CD8-positive, alpha-beta memory T cell (primary cell): ENCODE measurements at places on chromosomes 11 and 22. TPM values are rescaled to one million over a fixed set of nuclear protein-coding genes. Genes with fewer than 3 reads are reported as not detected.

IGLL1 gene
- total RNA-seq, result not detected

NRIP3 gene
- total RNA-seq, result 2.2 TPM

- no peaks in the 10 kb centered on the region for H3K4me1 ChIP-seq
- H3K36me3 ChIP-seq, result no peaks in the 10 kb centered on the region
- no peak overlapping the region for H3K4me3 ChIP-seq
- DNase-seq, result no peak
- H3K27me3 ChIP-seq, result no peaks in the 10 kb centered on the region
These were observed 48.4 kb downstream of the INSC start for GRCh38 chr11:15163136-15163535.

DNA sequence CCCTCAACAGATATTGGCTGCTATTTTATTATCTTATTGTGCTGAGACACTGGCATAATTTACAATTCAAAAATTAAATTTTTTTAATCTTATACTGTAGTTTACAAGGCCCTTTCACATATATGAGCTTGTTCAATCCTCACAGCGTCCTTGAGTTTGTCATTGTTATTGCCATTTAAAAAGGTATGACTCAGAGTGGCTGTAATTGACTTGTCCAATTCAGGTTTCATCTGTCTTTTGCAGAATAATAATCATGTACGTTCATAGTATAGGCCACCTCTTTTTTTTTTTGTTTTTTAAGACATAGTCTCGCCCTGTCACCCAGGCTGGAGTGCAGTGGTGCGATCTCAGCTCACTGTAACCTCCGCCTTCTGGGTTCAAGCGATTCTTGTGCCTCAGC, 11.5 kb downstream of the PTPRJ start:
- no peak overlapping the region for H3K4me3 ChIP-seq
- DNase-seq, result no peak
- no peaks in the 10 kb centered on the region for H3K36me3 ChIP-seq
- H3K27me3 ChIP-seq, result no peaks in the 10 kb centered on the region
- no peak overlapping the region for H3K27ac ChIP-seq

GRCh38 chr11:20612416-20612815, 13.0 kb downstream of the SLC6A5 start:
- H3K4me3 ChIP-seq, result no peak overlapping the region
- DNase-seq, result no peak
- H3K27me3 ChIP-seq, result peaks cover 9% of the 10 kb centered on the region

- no peak for DNase-seq
- no peak within 1 kb of the TSS for H3K4me3 ChIP-seq
- H3K4me1 ChIP-seq, result no peaks in the 10 kb centered on the region
- no peaks in the 10 kb centered on the region for H3K27me3 ChIP-seq
These were observed at the start of gene SLCO2B1 for GRCh38 chr11:75150879-75151278. Gene SLCO2B1 (plus strand): TSS chr11:75151107. CDS start chr11:75151382, 275 bp downstream.

DNA sequence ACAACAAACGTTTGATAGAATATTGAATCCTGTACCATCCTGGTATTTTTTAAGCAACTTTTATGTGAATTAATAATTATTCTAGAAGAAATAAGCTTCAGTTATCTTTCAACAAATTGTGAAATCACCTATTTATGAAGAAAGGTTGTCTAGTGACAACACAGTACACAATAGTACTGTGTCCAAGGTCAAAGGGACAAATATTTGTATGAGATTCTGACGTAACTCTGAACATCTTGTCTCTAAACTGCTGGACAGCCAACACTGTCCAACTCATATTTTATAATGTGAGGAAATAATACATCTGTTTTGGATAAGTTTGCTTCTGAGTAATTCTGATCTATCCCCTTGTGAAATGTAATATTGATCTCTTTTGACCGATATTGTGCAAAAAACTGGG, 18.9 kb downstream of the CASP5 start:
- no peaks in the 10 kb centered on the region for H3K4me1 ChIP-seq
- DNase-seq, result no peak
- no peaks in the 10 kb centered on the region for H3K36me3 ChIP-seq
- no peak overlapping the region for H3K27ac ChIP-seq

DNA sequence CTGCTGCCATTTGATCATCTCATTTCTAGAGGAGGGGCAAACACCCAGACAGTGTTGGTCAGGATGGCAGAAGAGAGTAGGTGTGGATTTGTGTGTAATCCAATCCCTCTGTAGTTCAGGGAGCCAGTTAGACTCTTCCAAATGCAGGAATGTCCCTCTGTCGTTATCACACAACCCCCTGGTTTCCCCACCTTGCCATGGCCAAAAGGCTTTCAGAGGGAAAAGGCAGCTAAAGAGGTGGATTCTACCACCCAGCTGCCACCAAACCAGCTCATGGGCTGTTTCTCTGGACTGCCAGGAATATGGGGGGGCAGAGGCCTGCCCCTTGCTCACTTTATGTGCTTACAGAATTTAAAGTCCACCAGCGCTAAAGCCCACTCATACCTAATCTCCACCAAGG, 18.1 kb downstream of the TSKU start:
- H3K36me3 ChIP-seq, result no peaks in the 10 kb centered on the region
- no peaks in the 10 kb centered on the region for H3K27me3 ChIP-seq
- no peak overlapping the region for H3K4me3 ChIP-seq
- no peak for DNase-seq
- peaks cover 11% of the 10 kb centered on the region for H3K4me1 ChIP-seq

- H3K4me1 ChIP-seq, result peaks cover 12% of the 10 kb centered on the region
- H3K27me3 ChIP-seq, result no peaks in the 10 kb centered on the region
- no peak for DNase-seq
- no peaks in the 10 kb centered on the region for H3K36me3 ChIP-seq
- no peak overlapping the region for H3K27ac ChIP-seq
These were observed 9.4 kb upstream of the PLEKHB1 start for GRCh38 chr11:73637012-73637411.
